Stimulated activated memory B cell treated with anti-CD40 and anti-IgM and Interleukin-4, amounts not matched to agents 10 μg/mL and 1 μg/mL and 100 μg/mL, for 72 hours (primary cell): ENCODE measurements at places on chromosomes 7 and 10.

GRCh38 chr10:117003336-117003735 lies 1.7 kb downstream of the SHTN1 start:
- peaks cover 19% of the 10 kb centered on the region for H3K4me1 ChIP-seq
- no peak overlapping the region for H3K27ac ChIP-seq
- H3K4me3 ChIP-seq, result no peak overlapping the region

- peak; percentile 44 for ATAC-seq
- H3K27me3 ChIP-seq, result peaks cover 1% of the 10 kb centered on the region
- peak overlapping the region; percentile 96 for H3K27ac ChIP-seq
- H3K4me1 ChIP-seq, result peaks cover 26% of the 10 kb centered on the region
- peaks cover 19% of the 10 kb centered on the region for H3K36me3 ChIP-seq
These were observed 847 bp downstream of the BTAF1 start for GRCh38 chr10:91924212-91925021.

- H3K27ac ChIP-seq, result no peak overlapping the region
- no peaks in the 10 kb centered on the region for H3K36me3 ChIP-seq
- peaks cover 10% of the 10 kb centered on the region for H3K4me1 ChIP-seq
These were observed 143.6 kb upstream of the KIF5B start for GRCh38 chr10:32199714-32200394.

DNA sequence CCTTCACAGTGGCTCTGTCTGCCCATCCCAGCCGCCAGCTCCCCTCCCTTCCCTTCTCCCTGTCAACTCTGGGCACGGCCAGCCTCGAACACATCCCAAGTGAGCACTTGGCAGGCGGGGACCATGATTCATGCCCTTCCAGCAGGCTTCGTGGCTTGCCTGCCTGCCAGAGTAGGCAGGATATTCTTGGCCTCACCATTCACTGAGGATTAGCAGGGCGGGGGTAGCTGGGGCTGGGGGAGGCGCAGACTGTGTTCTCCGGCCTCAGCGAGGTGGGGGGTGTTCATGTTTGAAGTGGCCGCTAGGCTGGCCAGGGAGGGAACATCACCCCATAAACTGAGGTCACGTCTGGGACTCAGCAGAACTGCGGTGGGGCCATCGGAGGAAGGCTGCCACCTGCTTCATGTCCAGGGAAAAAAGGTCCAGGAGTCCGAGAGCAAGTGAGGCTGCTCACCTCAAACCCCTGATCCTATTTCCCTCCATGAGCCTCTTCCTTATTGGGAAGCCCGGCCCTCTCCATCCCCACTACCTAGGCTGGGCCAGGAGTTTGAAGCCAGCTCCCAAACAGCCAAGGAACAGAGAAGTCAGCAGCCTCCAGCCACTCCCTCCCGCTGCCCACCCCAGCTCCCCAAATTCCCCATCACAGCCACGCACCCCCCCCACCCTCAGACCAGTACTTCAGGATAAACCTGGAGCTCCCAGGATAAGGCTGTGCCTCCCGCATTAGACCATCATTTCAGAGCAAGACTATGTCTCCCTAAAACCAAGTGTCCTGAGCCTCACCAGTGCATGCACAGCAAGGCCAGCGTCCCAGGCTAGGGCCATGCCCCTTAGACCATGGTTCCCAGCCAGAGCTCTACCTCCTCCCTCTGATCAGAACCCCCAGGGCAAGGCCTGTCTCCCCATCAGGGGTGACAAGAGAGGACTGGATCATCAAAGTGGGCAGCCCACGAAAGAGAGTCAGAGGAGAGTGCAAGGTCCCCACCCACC lies 42.8 kb upstream of the RABGEF1 start:
- H3K4me1 ChIP-seq, result no peaks in the 10 kb centered on the region
- H3K27me3 ChIP-seq, result no peaks in the 10 kb centered on the region
- peaks cover 21% of the 10 kb centered on the region for H3K36me3 ChIP-seq
- ATAC-seq, result no peak
- H3K27ac ChIP-seq, result no peak overlapping the region

DNA sequence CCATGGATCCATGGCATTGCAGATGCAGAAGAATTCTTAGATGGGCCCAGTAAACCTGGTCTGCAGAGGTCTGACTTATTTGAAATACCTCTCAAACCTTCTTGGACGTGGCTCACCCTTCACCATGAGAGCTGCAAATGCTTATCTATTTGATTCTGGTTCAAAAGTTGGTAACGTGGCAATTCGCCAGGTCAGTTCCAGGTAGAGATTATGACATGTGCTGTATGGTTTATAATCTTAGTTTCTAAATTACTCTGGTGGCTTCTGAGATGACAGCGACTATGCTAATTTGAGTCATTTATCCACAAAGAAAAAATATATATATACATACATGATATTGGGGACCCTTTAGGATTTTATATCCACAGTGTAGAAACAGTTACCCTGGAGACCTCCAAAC lies 68.8 kb downstream of the NRP1 start:
- no peaks in the 10 kb centered on the region for H3K36me3 ChIP-seq
- peaks cover 11% of the 10 kb centered on the region for H3K27me3 ChIP-seq
- H3K4me1 ChIP-seq, result no peaks in the 10 kb centered on the region
- no peak for ATAC-seq
- no peak overlapping the region for H3K27ac ChIP-seq
- no peak overlapping the region for H3K4me3 ChIP-seq

GRCh38 chr10:44233561-44234482 lies 151.1 kb downstream of the CXCL12 start:
- no peak for ATAC-seq
- H3K27me3 ChIP-seq, result no peaks in the 10 kb centered on the region
- no peaks in the 10 kb centered on the region for H3K4me1 ChIP-seq
- no peak overlapping the region for H3K4me3 ChIP-seq
- no peaks in the 10 kb centered on the region for H3K36me3 ChIP-seq
- no peak overlapping the region for H3K27ac ChIP-seq

DNA sequence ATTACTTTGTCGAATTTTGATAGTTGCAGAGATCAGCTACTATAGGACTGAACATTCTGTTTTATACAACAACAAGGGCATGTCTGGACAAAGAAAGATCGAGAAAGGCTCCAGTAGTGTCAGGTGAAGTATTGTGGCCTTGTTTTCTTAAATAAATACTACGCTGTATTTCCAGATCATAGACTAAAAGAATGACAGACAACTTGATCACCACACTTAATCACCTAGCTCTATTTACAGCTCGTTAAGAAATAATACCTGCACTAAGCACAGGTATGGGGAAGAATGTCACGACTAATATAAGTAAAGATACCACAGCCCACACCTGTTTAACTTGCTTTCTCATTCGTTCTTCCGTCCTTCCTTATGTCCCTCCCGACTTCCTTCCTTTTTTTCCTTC lies 269.2 kb downstream of the HGF start:
- no peaks in the 10 kb centered on the region for H3K4me1 ChIP-seq
- no peak overlapping the region for H3K27ac ChIP-seq
- no peaks in the 10 kb centered on the region for H3K36me3 ChIP-seq

GRCh38 chr10:80187060-80187459 lies 18.3 kb downstream of the ANXA11 start:
- no peak for ATAC-seq
- peaks cover 14% of the 10 kb centered on the region for H3K36me3 ChIP-seq
- H3K27ac ChIP-seq, result peak overlapping the region; percentile 77
- peak overlapping the region; percentile 55 for H3K4me3 ChIP-seq
- H3K27me3 ChIP-seq, result no peaks in the 10 kb centered on the region

GRCh38 chr10:52955337-52955736 lies 182.8 kb upstream of the MBL2 start:
- H3K27ac ChIP-seq, result no peak overlapping the region
- no peaks in the 10 kb centered on the region for H3K4me1 ChIP-seq
- H3K4me3 ChIP-seq, result no peak overlapping the region
- no peaks in the 10 kb centered on the region for H3K36me3 ChIP-seq
- H3K27me3 ChIP-seq, result no peaks in the 10 kb centered on the region
- ATAC-seq, result no peak

DNA sequence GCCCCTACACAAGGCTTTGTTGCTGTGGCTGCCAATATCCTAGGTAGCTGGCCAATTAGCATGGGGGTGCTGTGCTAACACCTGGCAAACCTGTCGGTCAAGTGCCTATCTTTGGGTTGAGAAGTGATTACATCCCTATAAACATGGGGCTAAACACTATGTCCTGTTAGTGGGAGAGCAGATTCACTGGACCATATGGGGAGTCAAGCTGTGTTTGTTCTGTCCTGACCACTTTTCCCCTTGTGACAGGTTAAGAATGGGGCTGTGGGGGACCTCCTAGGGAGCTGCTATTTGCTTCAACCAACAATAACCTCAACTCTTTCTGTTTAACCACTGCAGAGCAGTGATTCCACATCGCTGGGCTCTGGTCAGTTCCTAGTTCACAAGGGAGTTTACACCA lies 151.5 kb upstream of the AOAH start:
- no peaks in the 10 kb centered on the region for H3K4me1 ChIP-seq
- H3K27me3 ChIP-seq, result no peaks in the 10 kb centered on the region
- no peak overlapping the region for H3K4me3 ChIP-seq
- no peak overlapping the region for H3K27ac ChIP-seq
- H3K36me3 ChIP-seq, result peaks cover 90% of the 10 kb centered on the region

- no peak for ATAC-seq
- H3K27me3 ChIP-seq, result peaks cover 8% of the 10 kb centered on the region
- no peak overlapping the region for H3K27ac ChIP-seq
- no peaks in the 10 kb centered on the region for H3K36me3 ChIP-seq
- H3K4me1 ChIP-seq, result no peaks in the 10 kb centered on the region
These were observed 205.7 kb downstream of the PARD3 start for GRCh38 chr10:34609287-34609940.

GRCh38 chr7:90178679-90179278 lies 24.5 kb downstream of the STEAP1 start:
- no peaks in the 10 kb centered on the region for H3K36me3 ChIP-seq
- peaks cover 22% of the 10 kb centered on the region for H3K4me1 ChIP-seq
- peak; percentile 92 for ATAC-seq
- H3K27ac ChIP-seq, result peak overlapping the region; percentile 78
- no peak overlapping the region for H3K4me3 ChIP-seq

DNA sequence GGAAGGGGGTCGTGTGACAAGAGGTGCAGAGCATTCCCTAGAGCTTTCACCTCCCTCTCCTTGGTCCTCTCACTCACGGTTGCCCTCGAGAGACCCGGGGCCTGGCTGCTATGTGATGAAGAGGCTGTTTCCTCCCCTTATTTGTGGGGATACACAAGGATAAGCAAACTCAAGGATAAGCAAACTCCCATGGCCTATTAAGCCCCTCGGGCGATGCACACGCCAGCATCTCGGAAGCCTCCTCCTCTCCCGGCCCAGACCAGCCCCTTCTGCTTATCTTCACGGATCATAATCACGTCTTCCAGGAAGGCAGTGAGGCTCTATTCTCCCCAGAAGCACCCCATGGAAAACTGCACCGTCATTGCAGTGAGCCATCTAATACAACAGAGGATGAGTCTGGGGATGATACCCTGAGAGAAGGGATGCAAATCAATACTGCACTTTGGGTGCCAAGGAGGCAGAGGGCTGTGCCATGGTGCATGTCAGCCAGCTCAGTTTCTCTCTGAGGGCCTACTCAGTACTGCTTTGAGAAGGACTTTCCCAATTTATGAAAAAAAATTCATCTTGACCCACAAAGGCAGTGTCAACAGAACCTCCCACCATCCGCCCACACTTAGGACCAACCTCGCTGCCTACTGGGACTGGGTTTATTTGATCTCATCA lies 22.2 kb downstream of the TMEM273 start:
- peak overlapping the region; percentile 3 for H3K27ac ChIP-seq
- peaks cover 71% of the 10 kb centered on the region for H3K36me3 ChIP-seq
- H3K4me3 ChIP-seq, result no peak overlapping the region

DNA sequence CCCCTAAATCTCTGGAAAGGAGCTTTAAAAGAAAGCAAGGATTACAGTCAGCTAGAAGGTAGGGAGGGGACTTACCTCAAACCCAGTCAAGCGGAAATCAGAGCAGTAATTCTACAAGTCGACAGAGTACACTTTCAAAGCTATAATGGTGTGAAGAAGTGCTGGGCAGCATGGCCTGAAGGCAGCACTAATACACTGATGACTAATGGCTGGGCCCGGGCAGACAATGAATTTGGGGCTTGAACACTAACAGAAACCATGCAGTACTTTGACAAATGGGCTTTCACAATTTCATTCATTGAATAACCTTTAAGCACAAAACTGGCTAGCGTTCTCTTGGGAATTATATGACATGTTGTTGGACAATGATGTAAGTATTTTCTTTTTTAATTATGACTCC lies 4.7 kb downstream of the GLI3 start:
- H3K4me1 ChIP-seq, result peaks cover 21% of the 10 kb centered on the region
- H3K27me3 ChIP-seq, result peaks cover 54% of the 10 kb centered on the region
- no peak for ATAC-seq

- no peaks in the 10 kb centered on the region for H3K36me3 ChIP-seq
- no peaks in the 10 kb centered on the region for H3K27me3 ChIP-seq
- no peak for ATAC-seq
- H3K4me1 ChIP-seq, result no peaks in the 10 kb centered on the region
- H3K27ac ChIP-seq, result no peak overlapping the region
These were observed 10.1 kb upstream of the SEMA3A start for GRCh38 chr7:84204655-84205054.
